Neural crest cell (in vitro differentiated cells): ENCODE measurements at places on chromosomes 3 and 15. TPM values are rescaled to one million over a fixed set of nuclear protein-coding genes. Genes with fewer than 3 reads are reported as not detected.

DNA sequence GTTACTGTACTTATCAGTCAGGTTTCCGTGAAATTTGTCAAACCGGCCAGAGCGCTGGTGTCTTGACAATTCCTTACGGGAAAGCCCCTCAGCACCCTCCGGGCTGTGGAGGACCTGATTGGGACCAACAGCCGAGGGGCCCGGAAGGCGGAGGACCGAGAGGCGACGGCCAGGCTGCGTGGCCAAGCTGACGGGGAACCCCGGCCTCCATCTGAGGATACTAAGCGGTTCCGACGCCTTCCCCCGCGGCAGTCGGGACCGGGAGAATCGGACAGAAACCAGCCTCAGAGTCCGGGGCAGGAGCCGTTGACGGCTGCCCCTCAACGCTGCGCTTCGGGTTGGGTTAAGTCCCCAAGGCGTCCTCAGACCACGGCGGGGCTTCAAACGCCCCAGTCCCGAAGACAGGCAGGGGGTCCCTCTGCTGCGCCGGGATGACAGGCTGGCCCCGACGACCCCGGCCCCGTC lies 499 bp downstream of the ALDH1A2 start:
- H3K36me3 ChIP-seq, result peaks cover 3% of the 10 kb centered on the region
- DNase-seq, result peak; percentile 8
- no peak overlapping the region for H3K27ac ChIP-seq
- peaks cover 5% of the 10 kb centered on the region for H3K4me1 ChIP-seq
- peaks cover 91% of the 10 kb centered on the region for H3K27me3 ChIP-seq

- H3K36me3 ChIP-seq, result no peaks in the 10 kb centered on the region
- no peak overlapping the region for H3K27ac ChIP-seq
- H3K4me1 ChIP-seq, result peaks cover 38% of the 10 kb centered on the region
- H3K4me3 ChIP-seq, result peak overlapping the region; percentile 49
- DNase-seq, result no peak
Observed at GRCh38 chr15:90064911-90065681, 37.2 kb downstream of the IDH2 start.

GRCh38 chr3:10907262-10907661 lies 85.3 kb upstream of the SLC6A1 start:
- peaks cover 3% of the 10 kb centered on the region for H3K4me1 ChIP-seq
- peaks cover 17% of the 10 kb centered on the region for H3K36me3 ChIP-seq
- no peak overlapping the region for H3K27ac ChIP-seq
- peaks cover 6% of the 10 kb centered on the region for H3K27me3 ChIP-seq
- H3K4me3 ChIP-seq, result no peak overlapping the region

GRCh38 chr15:46685681-46686080 lies 1031.6 kb upstream of the SEMA6D start:
- no peaks in the 10 kb centered on the region for H3K36me3 ChIP-seq
- H3K4me3 ChIP-seq, result no peak overlapping the region
- H3K4me1 ChIP-seq, result no peaks in the 10 kb centered on the region
- DNase-seq, result no peak
- H3K27me3 ChIP-seq, result no peaks in the 10 kb centered on the region

- H3K27ac ChIP-seq, result no peak overlapping the region
- peaks cover 22% of the 10 kb centered on the region for H3K27me3 ChIP-seq
- peaks cover 16% of the 10 kb centered on the region for H3K4me1 ChIP-seq
- H3K36me3 ChIP-seq, result no peaks in the 10 kb centered on the region
- no peak overlapping the region for H3K4me3 ChIP-seq
Observed at GRCh38 chr15:82570721-82571508, 30.7 kb upstream of the RPS17 start.

DNA sequence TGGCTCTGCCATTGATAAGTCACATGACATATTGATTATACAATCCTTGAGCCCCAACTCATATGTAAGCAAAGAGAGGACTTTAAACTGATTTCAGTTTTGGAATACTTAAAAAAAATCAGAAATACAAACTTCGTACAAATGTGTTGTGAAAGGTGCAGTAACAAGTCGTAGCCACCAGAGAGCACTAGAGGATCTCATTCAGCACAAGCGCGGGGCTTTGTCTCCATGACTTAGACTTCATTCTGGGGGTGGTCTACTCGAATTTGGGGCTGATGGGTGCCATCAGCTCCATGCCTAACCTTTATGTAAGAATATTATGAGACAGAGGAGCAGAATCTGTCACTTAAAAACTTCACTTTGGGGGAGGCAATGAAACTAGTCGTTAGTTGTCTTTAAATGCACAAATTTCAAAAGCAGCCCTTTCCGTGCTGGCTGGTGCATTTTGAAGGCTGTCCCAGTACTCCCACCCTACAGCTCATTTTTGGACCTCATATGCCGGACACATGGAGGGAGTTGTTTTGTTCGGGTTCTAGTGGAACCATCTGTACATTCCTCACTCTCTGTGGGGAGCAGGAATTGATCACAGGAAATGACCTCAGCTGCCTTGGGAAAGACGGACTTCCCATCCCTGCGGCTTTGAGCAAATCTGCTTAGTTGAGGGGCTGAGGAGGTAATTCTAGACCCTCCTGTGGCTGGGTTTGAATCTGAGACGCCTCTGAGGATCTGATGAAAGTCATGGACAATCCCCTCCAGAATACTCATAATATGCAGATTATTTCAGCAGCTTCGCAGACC lies 27.5 kb upstream of the MASP1 start:
- H3K27me3 ChIP-seq, result peaks cover 27% of the 10 kb centered on the region
- DNase-seq, result peak; percentile 43
- no peaks in the 10 kb centered on the region for H3K36me3 ChIP-seq
- peak overlapping the region; percentile 33 for H3K4me3 ChIP-seq
- peak overlapping the region; percentile 76 for H3K27ac ChIP-seq
- peaks cover 6% of the 10 kb centered on the region for H3K4me1 ChIP-seq

The CD200 gene
- total RNA-seq, result 66.7 and 67.0 TPM in 2 replicates

The OR5K2 gene
- not detected in 2 replicates for total RNA-seq

DNA sequence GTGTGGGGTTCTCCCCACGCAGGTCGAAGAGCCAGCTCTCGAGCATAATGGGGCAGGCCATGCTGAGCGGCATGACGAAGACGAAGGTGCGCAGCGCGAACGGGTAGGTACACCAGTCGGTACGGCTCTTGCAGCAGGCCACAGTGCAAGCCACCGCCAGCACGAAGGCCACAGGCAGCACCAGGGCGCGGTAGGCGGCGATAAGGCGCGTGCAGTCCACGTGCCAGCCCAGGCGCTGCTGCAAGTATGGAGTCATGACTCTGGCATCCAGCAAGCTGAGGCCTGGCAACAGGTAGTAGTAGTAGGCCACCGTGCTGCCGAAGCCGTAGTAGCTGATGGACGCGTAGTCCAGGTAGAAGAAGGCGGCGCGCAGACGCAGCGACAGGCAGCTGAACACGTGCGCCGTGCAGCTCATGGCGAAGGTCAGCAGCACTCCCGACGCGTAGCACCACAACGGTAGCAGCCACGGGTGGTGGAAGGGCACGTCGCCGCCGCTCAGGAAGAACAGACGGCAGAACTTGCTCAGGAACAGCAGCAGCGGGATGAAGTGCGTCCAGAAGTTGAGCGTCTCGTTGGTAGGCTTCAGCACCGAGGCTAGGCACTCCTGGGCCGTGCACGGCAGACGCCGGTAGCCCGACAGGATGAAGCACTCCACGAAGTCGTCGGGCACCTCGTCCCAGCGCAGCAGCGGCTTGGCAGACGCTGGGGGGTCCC lies 797 bp downstream of the PAQR9 start:
- H3K4me1 ChIP-seq, result peaks cover 12% of the 10 kb centered on the region
- no peaks in the 10 kb centered on the region for H3K36me3 ChIP-seq
- DNase-seq, result no peak
- H3K4me3 ChIP-seq, result peak overlapping the region; percentile 91
- H3K27ac ChIP-seq, result peak overlapping the region; percentile 83

GRCh38 chr3:152097770-152098169 lies 171.0 kb upstream of the MBNL1 start:
- no peak for DNase-seq
- no peak overlapping the region for H3K27ac ChIP-seq

DNA sequence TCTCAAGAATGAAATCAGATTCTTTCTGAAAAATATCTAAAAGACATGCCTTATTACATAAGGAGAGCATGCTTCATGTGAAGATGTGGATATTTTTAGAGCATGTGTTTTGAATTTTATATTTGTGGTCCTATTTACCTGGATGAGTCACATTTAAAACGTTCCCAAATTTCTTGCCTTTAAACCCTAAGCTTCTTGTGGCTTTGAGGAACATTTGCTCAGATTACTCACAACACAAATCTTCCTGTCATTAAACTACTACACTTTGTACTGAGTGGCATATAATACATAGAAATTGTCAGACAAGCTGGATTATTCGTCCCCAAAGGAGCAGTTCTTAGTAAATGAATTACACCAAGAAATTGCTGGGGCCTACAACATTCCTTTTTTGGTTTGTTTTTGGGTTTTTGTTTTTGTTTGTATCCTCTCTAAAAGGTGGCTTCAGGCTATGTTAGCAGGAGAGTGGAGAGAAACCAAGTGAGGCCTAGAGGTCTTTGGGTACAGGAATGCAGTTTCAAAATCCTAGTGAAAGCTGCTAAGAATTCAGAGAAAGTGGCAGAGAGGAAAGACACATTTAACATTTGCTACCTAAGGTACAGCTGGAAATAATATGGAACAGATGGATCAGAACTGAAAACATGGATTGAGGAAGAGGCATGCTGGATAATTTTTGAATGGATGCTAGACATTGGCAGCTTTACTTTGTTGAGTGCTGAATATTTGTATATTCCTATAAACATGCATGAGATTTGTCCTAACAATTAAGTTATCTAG lies 128.1 kb downstream of the RPL22L1 start:
- H3K36me3 ChIP-seq, result no peaks in the 10 kb centered on the region
- H3K4me1 ChIP-seq, result no peaks in the 10 kb centered on the region
- H3K27ac ChIP-seq, result no peak overlapping the region
- no peaks in the 10 kb centered on the region for H3K27me3 ChIP-seq

- no peak overlapping the region for H3K4me3 ChIP-seq
- peaks cover 13% of the 10 kb centered on the region for H3K36me3 ChIP-seq
- no peak for DNase-seq
- no peaks in the 10 kb centered on the region for H3K27me3 ChIP-seq
Observed at GRCh38 chr3:113193288-113193687, 18.1 kb upstream of the BOC start.

DNA sequence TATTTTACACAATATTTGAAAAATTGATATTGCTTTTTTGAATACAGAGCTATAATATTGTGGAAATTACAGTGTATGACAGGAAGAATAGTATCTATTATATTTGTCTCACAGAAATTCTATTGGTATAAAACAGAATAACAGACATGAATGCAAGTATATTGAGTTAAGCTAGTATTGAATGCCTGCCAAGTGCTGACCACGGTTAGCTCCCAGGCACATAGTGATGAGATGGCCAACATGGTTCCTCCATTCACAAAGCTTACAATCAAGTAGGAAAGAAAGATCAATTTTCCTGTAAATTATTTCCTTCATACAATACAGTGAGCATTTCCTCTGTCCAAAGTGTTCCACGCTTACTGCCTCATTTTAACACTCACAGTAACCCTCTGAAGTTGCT lies 67.6 kb downstream of the TP63 start:
- H3K27ac ChIP-seq, result no peak overlapping the region
- DNase-seq, result no peak
- no peaks in the 10 kb centered on the region for H3K4me1 ChIP-seq
- no peaks in the 10 kb centered on the region for H3K36me3 ChIP-seq

The HES1 gene
- total RNA-seq, result 32.6 and 36.2 TPM in 2 replicates

DNA sequence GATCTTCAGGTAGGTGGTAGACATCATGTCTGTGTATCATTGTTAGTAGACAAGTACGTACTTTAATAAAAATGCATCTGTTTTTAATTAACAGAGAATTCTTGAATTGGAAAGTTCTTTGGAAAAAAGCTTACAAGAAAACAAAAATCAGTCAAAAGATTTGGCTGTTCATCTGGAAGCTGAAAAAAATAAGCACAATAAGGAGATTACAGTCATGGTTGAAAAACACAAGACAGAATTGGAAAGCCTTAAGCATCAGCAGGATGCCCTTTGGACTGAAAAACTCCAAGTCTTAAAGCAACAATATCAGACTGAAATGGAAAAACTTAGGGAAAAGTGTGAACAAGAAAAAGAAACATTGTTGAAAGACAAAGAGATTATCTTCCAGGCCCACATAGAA lies 149.1 kb upstream of the LRRFIP2 start:
- no peak overlapping the region for H3K4me3 ChIP-seq
- DNase-seq, result no peak
- peaks cover 11% of the 10 kb centered on the region for H3K4me1 ChIP-seq
- H3K27ac ChIP-seq, result no peak overlapping the region
- peaks cover 31% of the 10 kb centered on the region for H3K36me3 ChIP-seq

DNA sequence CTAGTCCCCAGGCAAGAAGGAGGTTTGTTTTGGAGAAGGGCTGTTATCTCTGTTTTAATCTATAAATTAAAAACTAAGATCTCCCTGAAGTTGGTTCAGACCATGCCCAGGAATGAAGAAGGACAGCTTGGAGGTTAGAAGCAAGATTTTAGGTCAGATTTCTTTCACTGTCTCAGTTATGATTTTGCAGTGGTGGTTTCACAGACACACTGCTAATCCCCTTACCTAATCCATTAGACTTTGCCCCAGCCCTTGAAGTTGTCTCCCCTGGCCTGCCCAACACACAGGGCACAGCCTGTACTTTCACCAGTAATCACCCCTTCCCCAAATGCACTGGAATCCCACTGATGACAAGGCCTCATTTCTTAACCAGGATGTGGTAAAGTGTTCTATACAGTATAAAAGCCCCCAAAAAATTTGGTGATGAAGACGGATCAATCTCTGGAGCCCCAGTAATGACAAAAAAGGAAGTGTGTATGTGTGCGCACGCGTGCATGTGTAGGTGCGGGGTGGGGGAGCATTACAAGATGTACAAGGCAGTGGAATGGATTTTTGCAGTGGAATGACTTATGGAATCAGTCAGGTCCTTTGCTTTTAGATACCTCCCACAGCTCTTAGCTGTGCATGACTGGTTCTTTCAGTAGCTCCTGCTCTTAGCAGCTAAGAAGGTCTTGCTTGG lies 73.1 kb upstream of the TERB2 start:
- H3K27me3 ChIP-seq, result no peaks in the 10 kb centered on the region
- no peaks in the 10 kb centered on the region for H3K4me1 ChIP-seq
- no peak overlapping the region for H3K4me3 ChIP-seq
- H3K27ac ChIP-seq, result no peak overlapping the region
- peaks cover 4% of the 10 kb centered on the region for H3K36me3 ChIP-seq

DNA sequence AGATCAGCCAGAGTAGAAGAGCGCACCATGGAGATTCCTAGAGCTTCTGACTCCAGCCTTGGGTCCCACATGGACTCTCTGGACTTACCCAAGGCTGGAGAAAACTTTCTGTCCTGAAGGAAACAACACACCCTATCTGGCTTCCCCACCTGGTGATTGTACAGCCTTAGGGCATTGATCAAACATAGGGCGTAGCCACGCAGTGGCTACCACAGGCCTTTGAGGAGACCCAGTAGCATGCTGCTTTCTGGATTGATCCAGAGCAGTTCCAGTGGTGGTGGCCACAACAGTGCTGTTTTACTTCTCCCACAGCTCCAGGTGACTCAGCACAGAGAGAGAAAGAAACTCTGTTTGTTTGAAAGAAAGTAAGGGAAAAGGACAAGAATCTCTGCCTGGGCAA lies 23.5 kb downstream of the PYDC2 start:
- DNase-seq, result no peak
- H3K36me3 ChIP-seq, result no peaks in the 10 kb centered on the region
- H3K4me3 ChIP-seq, result no peak overlapping the region
- no peaks in the 10 kb centered on the region for H3K4me1 ChIP-seq
